Activated gamma-delta T cell treated with Interleukin-2 at 50 U/mL for 16 hours (primary cell): ENCODE measurements at places on chromosomes 4 and X.

GRCh38 chrX:39418254-39418704, 617.0 kb downstream of the MID1IP1 start:
- no peak for DNase-seq

- DNase-seq = no peak
Measured at GRCh38 chrX:574251-574650, 56.3 kb upstream of the SHOX start.

- no peak for DNase-seq
Measured at GRCh38 chr4:1211371-1211770, 37.6 kb downstream of the CTBP1 start.

DNA sequence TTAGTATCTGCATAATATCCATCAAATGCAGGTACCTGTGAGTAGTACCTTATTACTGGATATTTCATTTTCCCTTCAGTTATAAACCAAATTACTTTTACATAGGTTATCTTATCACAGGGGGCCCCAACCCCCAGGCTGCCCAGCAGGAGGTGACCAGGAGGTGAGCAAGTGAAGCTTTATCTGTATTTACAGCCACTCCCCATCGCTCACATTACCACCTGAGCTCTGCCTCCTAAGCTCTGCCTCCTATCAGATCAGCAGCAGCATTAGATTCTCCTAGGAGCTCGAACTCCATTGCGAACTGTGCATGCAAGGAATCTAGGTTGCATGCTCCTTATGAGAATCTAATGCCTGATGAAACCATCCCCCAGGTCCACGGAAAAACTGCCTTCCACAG, 6.3 kb downstream of the PRSS12 start:
- DNase-seq = no peak

- DNase-seq = no peak
Measured at GRCh38 chr4:163858515-163858914, 364.0 kb downstream of the TMA16 start.

GRCh38 chr4:48372272-48372671, 30.9 kb downstream of the SLAIN2 start:
- DNase-seq = no peak

GRCh38 chr4:148006001-148006400, 274.1 kb downstream of the ARHGAP10 start:
- no peak for DNase-seq

DNA sequence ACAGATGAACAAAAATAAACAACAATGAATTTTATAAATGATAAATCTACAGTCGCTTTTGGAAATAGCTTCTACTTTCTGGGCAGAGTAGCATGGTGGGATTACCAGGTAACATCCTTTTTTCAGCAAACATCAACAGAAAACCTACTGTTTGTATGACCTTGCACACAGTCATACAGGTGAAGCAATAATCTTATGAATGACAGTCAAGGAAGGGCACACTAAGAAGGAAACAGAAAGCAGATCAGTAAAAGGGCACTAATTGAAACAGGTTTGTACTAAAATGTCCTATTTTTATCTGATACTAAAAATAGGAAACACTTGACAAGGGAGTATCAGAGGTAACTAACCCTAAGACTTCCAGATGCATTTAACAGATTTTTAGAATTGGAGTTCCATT, 108.9 kb downstream of the DLG3 start:
- DNase-seq = no peak

GRCh38 chrX:5788910-5789309, 439.8 kb downstream of the NLGN4X start:
- no peak for DNase-seq

DNA sequence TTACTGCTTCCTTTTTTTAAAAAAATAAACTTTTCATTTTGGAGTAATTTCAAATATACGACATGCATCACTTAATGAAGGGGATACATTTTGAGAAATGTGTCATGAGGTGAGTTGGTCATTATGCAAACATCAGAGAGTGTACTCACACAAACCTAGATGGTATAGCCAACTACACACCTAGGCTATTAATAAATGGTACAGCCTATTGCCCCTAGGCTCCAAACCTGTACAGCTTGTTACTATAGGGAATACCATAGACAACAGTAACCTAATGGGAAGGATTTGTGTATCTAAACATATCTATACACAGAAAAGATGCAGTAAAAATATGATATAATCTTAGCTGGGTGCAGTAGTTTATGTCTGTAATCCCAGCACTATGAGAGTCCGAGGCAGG, 29.1 kb downstream of the SETD7 start:
- no peak for DNase-seq

DNA sequence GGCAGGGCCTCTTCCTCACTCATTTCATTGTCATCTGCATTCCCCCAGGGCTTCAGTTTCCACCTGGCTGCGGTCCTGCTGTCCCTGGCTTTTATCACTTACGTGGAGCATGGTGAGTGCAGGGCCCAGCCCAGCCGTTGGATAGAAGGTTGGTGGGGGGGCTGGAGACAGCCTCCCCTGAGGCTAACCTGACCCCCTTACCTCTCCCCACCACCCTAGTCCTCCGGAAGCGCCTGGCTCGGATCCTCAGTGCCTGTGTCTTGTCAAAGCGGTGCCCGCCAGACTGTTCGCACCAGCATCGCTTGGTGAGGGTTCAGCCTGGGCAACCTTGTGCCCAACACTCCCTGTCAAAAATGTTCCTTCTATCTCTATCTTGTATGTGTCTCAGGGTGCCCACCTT, 5.8 kb upstream of the EBP start:
- DNase-seq = no peak

DNA sequence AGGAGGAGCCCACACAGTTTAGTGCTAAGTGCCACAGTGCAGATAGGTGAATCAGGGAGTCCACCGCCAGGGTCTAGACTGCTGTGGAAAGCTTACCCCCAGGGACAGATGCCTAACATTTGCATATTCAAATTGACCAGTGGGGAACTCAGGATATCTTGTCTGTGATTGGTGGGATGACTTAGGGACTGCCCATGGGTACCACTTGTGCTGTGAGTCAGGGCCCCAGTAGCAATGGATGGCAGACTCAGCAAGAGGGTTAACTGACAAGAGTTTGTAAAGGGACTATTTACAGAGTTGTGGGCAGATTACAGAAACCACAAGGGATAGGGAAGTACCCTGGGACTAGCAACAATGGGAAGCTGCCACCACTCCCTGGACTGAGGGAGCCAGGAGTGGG, 282.1 kb downstream of the BCOR start:
- DNase-seq = no peak

- no peak for DNase-seq
Measured at GRCh38 chrX:15560924-15561323, 39.8 kb downstream of the ACE2 start.

DNA sequence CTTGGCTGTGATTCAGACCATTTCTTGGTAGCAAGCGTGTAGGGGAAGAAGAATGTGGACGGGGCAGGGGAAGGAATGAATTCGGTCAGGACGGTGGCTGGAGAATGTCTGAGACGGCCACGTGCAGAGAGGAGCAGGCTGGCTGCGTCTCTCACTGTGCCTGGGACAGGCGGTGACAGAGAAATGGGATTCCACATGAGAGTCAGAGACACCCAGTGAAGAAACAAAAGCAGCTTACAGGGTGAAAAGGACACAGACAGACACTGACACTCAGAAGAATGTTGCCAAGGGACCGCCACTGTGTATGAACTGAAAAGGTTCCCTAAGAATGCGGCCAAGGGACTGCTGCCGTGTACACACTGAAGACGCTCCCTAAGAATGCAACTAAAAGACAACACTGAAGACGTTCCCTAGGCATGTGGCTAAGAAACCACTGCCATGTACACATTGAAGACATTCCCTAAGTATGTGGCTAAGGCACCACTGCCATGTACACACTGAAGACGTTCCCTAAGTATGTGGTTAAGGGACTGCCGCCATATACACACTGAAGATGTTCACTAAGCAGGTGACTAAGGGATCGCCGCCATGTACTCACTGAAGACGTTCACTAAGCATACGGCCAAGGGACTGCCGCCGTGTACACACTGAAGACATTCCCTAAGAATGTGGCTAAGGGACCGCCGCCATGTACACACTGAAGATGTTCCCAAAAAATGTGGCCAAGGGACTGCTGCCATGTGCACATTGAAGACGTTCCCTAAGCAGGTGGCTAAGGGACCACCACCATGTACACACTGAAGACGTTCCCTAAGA, 49.1 kb downstream of the DHRSX start:
- no peak for DNase-seq

GRCh38 chrX:38262715-38263620, 42.3 kb upstream of the SRPX start:
- no peak for DNase-seq

GRCh38 chr4:158782551-158783360, 13.9 kb downstream of the FNIP2 start:
- DNase-seq = no peak

GRCh38 chr4:56874923-56875322, 32.8 kb upstream of the REST start:
- no peak for DNase-seq

DNA sequence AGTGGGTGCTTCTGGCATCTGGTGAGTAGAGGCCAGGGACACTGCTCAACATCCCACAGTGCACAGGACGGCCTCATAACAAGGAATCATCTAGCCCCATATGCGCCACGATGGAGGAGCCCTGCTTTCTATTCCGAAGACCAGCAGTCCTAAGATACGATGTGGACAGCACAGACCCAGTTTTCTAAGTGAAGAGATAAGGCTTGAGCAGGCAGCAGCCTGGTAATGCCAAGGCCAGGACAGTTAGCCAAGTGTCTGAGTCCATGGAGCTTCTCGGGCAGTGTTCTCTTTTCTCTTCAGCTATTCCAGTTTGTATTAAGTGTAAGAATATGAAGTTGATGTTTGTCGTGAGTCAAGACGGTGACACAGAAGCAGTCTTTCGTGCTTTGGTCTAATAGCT, 112.7 kb downstream of the TBL1X start:
- no peak for DNase-seq

DNA sequence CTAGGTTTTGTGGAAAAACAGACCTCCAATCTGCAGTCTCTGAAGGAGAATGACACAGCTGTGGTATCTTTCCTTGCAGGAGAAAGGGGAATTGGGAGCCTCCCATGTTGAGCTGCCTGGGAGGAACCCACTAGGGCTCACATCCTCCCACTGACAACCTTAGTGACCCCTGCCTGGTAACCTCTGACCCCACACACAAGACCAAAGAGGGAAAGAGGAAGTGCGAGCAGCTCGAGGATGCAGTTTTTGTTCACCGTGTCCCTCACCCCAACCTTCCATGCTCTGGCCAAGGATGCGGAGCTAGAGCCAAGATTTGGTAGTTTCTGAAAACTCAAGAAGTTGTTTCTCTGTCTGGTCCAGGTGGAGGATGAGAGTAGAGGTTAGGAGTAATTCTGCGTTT, 5.4 kb upstream of the ZXDA start:
- DNase-seq = no peak

DNA sequence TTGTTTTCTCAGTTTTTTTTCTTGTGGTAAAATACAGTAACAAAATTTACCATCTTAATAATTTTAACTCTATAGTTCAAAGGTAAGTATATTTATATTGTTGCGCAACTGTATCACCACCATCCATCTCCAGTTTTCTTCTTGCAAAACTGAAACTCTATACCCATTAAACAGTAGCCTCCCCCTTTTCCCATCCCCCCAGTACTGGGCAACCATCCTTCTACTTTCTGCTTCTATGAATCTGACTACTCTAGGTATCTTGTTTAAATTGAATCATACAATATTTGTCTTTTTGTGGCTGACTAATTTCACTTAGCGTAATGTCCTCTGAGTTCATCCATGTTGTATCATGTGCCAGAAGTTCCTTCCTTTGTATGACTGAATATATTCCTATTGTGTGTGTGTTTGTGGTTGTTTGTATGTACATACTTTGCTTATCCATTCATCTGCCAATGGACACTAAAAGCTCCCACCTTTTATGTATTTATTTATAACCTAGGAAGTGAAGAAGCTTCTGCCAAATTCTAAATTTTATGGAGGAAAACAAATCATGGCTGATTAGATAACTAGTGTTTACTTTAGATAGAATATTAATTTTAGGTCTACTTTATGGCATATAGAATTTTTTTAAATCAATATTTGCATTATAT, 10.0 kb downstream of the ABHD18 start:
- DNase-seq = no peak

DNA sequence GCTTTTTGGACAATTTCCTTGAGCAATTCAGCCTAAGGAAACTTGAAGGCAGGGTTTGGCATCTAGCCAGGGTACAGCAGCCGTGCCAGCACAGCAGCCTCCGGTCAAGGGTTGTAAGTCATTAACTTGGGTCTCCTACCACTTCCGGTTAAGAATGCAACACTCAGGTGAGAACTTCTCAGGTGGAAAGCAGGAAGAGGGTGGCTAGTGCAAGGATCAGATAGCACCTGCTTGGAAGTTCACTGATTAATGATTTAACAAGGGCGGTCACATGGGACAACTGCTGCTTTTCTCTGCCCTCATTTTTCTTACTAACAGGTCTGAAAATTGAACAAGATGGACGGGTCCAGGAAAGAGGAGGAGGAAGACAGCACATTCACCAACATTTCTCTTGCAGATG, 30.1 kb upstream of the SCOC start:
- DNase-seq = no peak

GRCh38 chrX:77293331-77293995, 153.7 kb upstream of the FGF16 start:
- no peak for DNase-seq

DNA sequence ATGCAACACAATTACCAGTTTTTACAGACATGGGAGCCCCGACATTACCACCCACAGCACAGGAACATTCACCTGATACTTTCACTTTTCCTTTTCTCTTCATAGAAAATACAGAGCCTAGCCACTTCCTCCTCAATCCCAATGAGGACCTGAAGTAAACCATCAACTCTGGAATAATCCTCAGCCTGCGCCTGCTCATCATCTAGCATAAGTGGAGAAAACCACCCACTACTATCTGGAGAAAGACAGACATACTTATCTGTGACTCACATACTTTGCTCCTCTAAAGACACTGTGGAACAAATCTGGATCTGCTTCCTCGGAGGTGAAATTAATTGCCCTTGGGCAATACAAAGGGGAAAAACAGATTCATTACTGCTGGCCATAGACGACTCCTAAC, 47.8 kb downstream of the ZCCHC13 start:
- DNase-seq = no peak
